Upper lobe of right lung (tissue), 1 donor: ENCODE measurements at places on chromosomes 2 and 18. TPM values are rescaled to one million over a fixed set of nuclear protein-coding genes. Genes with fewer than 3 reads are reported as not detected.

The TMEM163 gene
- total RNA-seq = 34.6 TPM

The FBXO48 gene
- total RNA-seq = 1.8 TPM

The SLC9A4 gene
- total RNA-seq = not detected

GRCh38 chr2:40458271-40458794 is 6.4 kb upstream of the SLC8A1 start:
- H3K4me3 ChIP-seq = no peak overlapping the region
- H3K36me3 ChIP-seq = no peaks in the 10 kb centered on the region
- no peak for DNase-seq
- H3K27me3 ChIP-seq = no peaks in the 10 kb centered on the region
- H3K27ac ChIP-seq = no peak overlapping the region
- H3K4me1 ChIP-seq = no peaks in the 10 kb centered on the region

The ABCB11 gene
- 0.06 TPM for total RNA-seq

GRCh38 chr2:133952420-133952819 is 301.5 kb upstream of the MGAT5 start:
- H3K4me3 ChIP-seq = no peak overlapping the region
- H3K4me1 ChIP-seq = no peaks in the 10 kb centered on the region
- DNase-seq = no peak
- no peak overlapping the region for H3K27ac ChIP-seq

GRCh38 chr2:38499548-38500282 is 103.0 kb downstream of the HNRNPLL start:
- DNase-seq = no peak
- peaks cover 4% of the 10 kb centered on the region for H3K4me1 ChIP-seq

DNA sequence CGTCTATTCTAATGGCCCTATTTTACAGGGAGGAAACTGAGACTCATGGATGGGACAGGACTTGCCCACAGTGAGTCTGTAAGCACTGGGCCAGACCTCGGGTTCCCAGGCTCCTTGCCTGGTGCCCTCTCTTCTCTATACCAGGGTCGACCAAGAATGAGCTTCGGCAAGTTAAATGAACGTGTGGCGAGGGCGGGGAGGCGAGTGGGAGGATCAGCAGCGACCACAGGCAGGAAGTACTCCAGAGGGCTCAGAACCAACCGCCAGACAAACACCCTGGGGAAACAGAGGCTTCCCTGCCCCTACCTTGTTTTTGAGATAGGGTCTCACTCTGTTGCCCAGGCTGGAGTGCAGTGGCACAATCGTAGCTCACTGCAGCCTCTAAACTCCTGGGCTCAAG is 177.7 kb upstream of the SMAD2 start:
- no peaks in the 10 kb centered on the region for H3K36me3 ChIP-seq
- H3K27me3 ChIP-seq = no peaks in the 10 kb centered on the region
- no peak overlapping the region for H3K4me3 ChIP-seq
- peaks cover 4% of the 10 kb centered on the region for H3K4me1 ChIP-seq

- H3K27ac ChIP-seq = no peak overlapping the region
- no peaks in the 10 kb centered on the region for H3K36me3 ChIP-seq
- DNase-seq = no peak
- no peaks in the 10 kb centered on the region for H3K27me3 ChIP-seq
Measured at GRCh38 chr2:126177479-126177878, 478.5 kb upstream of the GYPC start.

GRCh38 chr2:8855010-8855409 is 17.6 kb upstream of the KIDINS220 start:
- no peaks in the 10 kb centered on the region for H3K4me1 ChIP-seq
- DNase-seq = no peak
- H3K27ac ChIP-seq = no peak overlapping the region
- H3K27me3 ChIP-seq = no peaks in the 10 kb centered on the region
- no peak overlapping the region for H3K4me3 ChIP-seq
- H3K36me3 ChIP-seq = no peaks in the 10 kb centered on the region

The IL37 gene
- not detected for total RNA-seq

- H3K36me3 ChIP-seq = no peaks in the 10 kb centered on the region
- H3K27ac ChIP-seq = peak overlapping the region; percentile 84
- H3K27me3 ChIP-seq = no peaks in the 10 kb centered on the region
Measured at GRCh38 chr18:45448871-45449270, 166.4 kb upstream of the SLC14A2 start.

The PELI1 gene
- total RNA-seq = 35.8 TPM

GRCh38 chr2:219169930-219170654 is at the start of gene SLC23A3:
Gene SLC23A3 (minus strand): TSS chr2:219170029. CDS start chr2:219169984, 45 bp downstream.
- H3K4me3 ChIP-seq = no peak within 1 kb of the TSS
- H3K4me1 ChIP-seq = peaks cover 15% of the 10 kb centered on the region
- H3K36me3 ChIP-seq = peaks cover 32% of the 10 kb centered on the region

- H3K36me3 ChIP-seq = no peaks in the 10 kb centered on the region
- H3K27ac ChIP-seq = no peak overlapping the region
- DNase-seq = no peak
- H3K4me1 ChIP-seq = no peaks in the 10 kb centered on the region
Measured at GRCh38 chr2:129827311-129828090, 152.0 kb upstream of the RAB6C start.

- H3K27me3 ChIP-seq = no peaks in the 10 kb centered on the region
- no peak overlapping the region for H3K27ac ChIP-seq
- H3K36me3 ChIP-seq = no peaks in the 10 kb centered on the region
- H3K4me3 ChIP-seq = no peak overlapping the region
Measured at GRCh38 chr2:189131991-189132390, 47.6 kb downstream of the COL5A2 start.

GRCh38 chr18:57113799-57114420 is 33.0 kb upstream of the BOD1L2 start:
- H3K36me3 ChIP-seq = no peaks in the 10 kb centered on the region
- H3K4me1 ChIP-seq = no peaks in the 10 kb centered on the region
- no peak overlapping the region for H3K4me3 ChIP-seq
- no peak for DNase-seq
- H3K27me3 ChIP-seq = no peaks in the 10 kb centered on the region
- no peak overlapping the region for H3K27ac ChIP-seq

DNA sequence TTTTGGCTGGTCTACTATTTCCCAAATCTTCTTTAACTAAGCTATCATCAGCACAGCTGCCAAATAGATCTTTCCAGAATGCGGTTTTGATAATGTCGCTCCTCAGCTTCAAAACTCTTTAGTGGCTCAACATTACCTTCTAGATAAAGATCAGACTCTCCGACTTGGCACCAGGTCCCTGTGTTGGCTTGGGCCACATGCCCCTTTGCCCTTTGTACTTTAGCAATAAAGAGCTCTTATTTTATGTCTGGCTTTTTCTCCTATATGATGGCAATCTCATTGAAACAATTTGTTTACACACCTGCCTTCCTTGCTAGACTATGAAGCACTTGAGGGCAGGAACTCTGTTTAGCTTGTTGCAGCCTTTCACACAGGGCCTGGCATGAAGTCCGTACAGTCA is 128.9 kb upstream of the GATA6 start:
- H3K4me3 ChIP-seq = no peak overlapping the region
- H3K27me3 ChIP-seq = no peaks in the 10 kb centered on the region
- H3K27ac ChIP-seq = no peak overlapping the region

DNA sequence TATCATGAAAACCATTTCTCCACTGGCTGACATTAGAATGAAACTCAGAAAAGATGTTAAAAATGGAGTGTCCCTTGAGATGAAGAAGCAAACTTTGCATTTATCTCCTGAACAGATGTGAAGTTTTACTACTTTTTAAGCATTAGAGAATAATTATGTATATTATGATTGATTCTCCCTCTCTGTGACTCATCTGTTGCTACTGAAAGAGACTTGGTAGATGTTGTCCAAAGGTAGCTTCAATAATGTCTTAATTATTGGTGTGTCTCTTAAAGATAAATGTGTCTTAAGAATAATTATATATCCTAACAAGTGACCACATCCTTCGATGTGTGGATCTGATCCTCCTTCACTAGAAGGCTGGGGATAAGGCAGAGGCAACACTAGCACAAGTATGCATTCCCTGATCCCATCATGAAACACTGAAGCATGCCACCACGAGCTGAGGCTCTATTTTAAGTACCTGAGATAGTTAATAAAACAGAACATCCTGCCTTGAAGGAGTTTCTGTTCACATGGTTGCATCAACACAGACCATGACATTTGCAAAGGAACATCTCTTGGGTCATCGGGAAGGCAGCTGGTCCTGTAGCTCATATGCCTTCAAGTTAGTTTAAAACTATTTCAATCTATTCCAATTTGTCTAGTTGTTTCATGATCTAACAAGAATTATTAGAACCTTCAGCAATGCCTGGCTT is 15.5 kb downstream of the RND3 start:
- H3K27ac ChIP-seq = peak overlapping the region; percentile 3
- peaks cover 30% of the 10 kb centered on the region for H3K36me3 ChIP-seq
- no peaks in the 10 kb centered on the region for H3K27me3 ChIP-seq
- no peak overlapping the region for H3K4me3 ChIP-seq
- peaks cover 20% of the 10 kb centered on the region for H3K4me1 ChIP-seq

- DNase-seq = no peak
- H3K36me3 ChIP-seq = no peaks in the 10 kb centered on the region
- no peak overlapping the region for H3K27ac ChIP-seq
- no peak overlapping the region for H3K4me3 ChIP-seq
Measured at GRCh38 chr18:55844382-55844781, 256.4 kb upstream of the TCF4 start.

- H3K4me1 ChIP-seq = no peaks in the 10 kb centered on the region
- DNase-seq = no peak
Measured at GRCh38 chr2:131031875-131032274, 61.4 kb downstream of the FAM168B start.

DNA sequence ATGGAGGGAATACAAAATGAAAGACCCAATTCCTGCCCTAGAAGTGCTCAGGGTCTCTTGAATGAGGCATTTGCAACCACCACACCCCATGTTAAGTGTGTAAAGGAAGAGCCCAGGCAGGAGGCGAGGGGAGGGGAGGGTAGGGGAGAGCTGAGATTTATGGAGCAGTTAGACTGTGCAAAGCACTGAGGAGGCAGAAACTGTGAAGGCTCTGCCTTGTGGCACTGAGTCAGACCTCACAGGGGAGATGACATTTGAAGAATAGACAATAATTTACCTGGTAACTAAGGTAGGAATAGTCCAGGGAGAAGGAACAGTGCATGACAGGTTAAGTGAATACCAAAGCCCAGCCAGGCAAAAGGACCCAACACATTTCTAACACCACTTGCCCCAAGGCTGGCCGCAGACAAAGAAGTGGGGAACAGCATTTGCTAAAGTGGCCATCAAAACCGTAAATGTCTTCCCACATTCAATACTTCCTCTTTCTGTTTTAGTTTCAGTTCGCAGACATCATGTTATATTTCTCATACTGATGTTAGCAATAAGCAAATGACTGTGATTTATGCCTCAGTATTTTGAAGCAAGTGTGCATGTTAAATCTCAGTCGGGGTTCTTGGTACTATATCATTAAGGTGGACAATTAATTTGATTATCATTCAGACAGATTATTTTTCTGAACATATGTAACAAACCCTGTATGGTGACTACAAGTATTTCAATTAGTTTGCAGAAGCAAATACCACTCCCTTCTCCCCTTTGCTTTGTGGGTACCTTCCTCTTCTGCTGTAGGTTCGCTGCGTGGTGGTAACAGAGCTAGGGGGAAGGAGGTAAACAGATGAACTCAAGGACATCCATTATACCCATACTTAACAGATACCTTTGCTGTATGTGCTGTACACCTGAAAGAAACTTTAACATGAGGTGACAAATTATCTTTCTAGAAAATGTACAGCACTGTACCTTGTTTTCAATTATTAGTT is 27.5 kb downstream of the CDH20 start:
- H3K27me3 ChIP-seq = no peaks in the 10 kb centered on the region
- H3K36me3 ChIP-seq = no peaks in the 10 kb centered on the region
- no peak overlapping the region for H3K27ac ChIP-seq
- H3K4me1 ChIP-seq = no peaks in the 10 kb centered on the region
- no peak overlapping the region for H3K4me3 ChIP-seq
- no peak for DNase-seq

DNA sequence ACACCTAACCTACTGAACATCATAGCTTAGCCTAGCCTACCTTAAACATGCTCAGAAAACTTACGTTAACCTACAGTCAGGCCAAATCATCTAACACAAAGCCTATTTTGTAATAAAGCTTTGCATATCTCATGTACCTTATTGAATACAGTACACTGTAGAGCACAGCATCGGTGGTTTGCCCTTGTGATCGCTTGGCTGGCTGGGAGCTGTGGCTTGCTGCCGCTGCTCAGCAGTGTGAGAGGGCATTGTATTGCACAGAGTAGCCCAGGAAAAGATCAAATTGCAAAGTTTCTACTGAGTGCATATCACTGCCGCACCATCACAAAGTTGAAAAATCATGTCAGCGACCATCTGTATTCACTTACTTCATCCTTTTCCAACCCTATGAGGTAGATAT is 62.3 kb upstream of the NCK2 start:
- no peak overlapping the region for H3K27ac ChIP-seq
- DNase-seq = no peak
- no peaks in the 10 kb centered on the region for H3K36me3 ChIP-seq
- H3K27me3 ChIP-seq = no peaks in the 10 kb centered on the region

- H3K4me1 ChIP-seq = no peaks in the 10 kb centered on the region
- no peaks in the 10 kb centered on the region for H3K36me3 ChIP-seq
- H3K4me3 ChIP-seq = no peak overlapping the region
- H3K27ac ChIP-seq = no peak overlapping the region
- DNase-seq = no peak
- no peaks in the 10 kb centered on the region for H3K27me3 ChIP-seq
Measured at GRCh38 chr2:231866450-231866849, 59.7 kb downstream of the NPPC start.

DNA sequence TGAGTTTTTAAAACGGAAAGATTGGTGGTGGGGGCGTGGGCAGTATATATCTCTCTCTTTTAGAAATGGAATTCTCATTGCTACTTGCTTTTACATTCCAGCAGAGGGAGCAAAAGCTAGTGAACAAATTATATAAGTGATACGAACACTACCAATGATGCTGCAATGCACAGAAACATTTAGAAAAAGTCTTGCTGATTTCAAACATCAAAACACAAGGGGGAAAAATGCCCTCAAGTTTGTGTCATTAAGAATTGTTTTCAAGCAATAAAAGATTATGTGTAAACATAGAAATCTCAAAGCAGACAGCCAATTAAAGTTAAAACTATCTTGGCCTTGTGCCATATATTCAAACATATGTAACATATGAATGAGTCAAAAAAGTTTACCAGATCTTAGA is 296.3 kb upstream of the KCNJ3 start:
- no peaks in the 10 kb centered on the region for H3K4me1 ChIP-seq
- no peaks in the 10 kb centered on the region for H3K36me3 ChIP-seq
- no peak for DNase-seq
- H3K27ac ChIP-seq = no peak overlapping the region

DNA sequence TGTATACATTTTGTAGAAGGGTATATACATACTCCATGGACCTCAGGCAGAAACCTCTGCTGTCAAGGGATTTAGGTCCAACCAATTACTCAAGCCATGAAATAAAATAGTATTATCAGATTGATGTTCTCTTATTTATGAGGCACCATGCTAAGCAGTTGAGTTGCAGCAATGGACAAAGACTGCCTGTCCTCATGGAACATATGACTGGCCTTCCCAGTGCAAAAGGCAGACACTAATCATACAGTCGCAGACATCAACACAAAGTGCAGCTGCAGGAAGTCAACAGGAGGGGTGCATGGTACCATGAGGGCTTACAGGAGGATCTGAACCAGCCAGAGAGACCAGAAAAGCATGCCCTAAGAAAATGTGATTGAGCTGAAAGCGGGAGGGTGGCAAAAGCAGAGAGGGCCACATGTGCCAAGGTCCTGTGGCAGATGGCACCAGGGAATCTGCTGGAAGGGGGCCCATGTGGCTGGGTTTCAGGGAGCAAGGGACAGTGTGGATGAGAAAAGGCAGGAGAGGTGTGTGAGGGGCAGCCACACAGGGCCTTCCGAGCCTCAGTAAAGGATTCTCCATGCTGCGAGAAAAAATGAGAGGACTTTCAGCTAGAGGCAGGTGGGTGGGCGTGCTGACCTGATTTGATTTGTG is 61.4 kb upstream of the RNF152 start:
- no peak for DNase-seq
- H3K36me3 ChIP-seq = no peaks in the 10 kb centered on the region
- no peak overlapping the region for H3K27ac ChIP-seq
- H3K4me1 ChIP-seq = no peaks in the 10 kb centered on the region
- no peak overlapping the region for H3K4me3 ChIP-seq
